Activated CD4-positive, alpha-beta T cell treated with anti-CD3 and anti-CD28 coated beads, Interleukin-2, Interleukin-6, amounts not matched to agents 100 ng/mL and 50 ng/mL, durations not matched to agents 16 hours and 8 hours (primary cell): ENCODE measurements at places on chromosomes 2 and 18.

DNA sequence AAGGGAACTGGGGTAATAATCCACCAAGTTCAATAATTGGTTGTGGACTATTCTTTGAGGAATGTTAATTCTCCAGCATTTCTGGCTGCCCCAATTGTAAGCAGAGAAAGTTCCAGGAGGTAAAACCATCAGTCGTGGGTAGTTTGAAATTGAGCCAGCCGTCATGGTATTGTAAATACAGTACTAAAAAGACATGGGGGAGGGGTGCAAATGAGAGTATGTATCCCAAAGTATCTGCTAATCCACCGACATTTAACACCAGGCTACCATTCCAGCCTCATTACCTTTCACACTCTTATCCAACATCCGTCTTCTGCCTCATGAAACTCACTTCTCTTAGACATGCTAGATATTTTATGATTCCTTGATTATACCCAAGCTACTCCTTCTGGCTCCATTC is 507.9 kb downstream of the ERBB4 start:
- DNase-seq, result no peak

DNA sequence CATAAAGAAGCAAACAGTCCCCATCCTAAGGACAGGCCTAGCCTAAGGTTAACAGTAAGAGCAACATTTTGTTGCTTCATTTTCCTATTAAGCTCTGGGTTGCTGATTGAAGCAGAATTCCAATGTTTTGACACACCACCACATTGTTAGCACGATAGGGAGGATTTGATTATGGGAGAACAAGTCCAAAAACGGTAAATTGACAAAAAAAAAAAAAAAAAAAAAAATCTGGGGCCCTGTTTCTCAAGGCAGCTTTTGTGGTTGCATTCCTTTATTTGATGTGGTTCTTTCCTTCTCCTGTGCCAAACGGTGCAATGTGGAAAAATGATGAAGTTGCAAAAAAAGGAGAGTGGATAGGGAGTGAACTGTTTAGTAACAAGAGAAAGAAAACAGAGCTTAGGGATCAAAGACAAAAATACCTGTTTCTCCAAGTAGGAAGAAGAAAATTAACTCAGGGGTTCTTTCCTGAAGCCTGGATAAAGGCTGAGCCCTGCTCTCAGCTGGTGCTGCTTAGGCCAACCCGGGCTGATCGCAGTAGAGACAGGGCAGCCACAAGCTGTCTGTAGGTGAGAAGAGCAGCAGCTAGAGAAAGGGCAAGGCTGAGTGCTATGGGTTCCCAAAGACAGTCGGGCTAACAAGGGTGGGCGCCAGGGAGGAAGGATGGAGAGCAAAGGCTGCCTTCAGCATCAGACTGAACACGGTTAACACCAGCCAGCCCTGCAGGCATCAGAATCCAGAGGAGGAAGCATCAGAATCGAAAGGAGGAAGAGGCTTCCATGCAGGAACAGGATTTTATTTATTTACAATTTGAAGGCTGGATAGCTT is 167.8 kb upstream of the FOSL2 start:
- no peak for DNase-seq

GRCh38 chr2:16604236-16604635 is 61.4 kb downstream of the CYRIA start:
- no peak for DNase-seq

DNA sequence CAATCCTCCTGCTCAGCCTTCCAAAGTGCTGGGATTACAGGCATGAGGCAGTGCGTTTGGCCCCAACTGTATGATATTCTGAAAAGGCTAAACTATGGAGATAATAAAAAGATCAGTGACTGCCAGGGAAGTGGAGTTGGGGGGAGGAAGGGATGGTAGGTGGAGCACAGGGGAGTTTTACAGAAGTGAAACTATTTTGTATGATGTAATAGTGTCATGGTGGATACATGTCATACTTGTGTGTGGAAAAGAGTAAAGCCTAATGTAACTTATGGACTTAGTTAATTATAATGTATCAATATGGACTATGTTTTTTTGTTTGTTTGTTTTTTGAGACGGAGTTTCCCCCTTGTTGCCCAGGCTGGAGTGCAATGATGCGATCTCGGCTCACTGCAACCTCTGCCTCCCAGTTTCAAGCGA is 2.9 kb upstream of the GGCX start:
- DNase-seq, result no peak

- DNase-seq, result no peak
Measured at GRCh38 chr18:62751341-62751821, 36.0 kb downstream of the PHLPP1 start.

DNA sequence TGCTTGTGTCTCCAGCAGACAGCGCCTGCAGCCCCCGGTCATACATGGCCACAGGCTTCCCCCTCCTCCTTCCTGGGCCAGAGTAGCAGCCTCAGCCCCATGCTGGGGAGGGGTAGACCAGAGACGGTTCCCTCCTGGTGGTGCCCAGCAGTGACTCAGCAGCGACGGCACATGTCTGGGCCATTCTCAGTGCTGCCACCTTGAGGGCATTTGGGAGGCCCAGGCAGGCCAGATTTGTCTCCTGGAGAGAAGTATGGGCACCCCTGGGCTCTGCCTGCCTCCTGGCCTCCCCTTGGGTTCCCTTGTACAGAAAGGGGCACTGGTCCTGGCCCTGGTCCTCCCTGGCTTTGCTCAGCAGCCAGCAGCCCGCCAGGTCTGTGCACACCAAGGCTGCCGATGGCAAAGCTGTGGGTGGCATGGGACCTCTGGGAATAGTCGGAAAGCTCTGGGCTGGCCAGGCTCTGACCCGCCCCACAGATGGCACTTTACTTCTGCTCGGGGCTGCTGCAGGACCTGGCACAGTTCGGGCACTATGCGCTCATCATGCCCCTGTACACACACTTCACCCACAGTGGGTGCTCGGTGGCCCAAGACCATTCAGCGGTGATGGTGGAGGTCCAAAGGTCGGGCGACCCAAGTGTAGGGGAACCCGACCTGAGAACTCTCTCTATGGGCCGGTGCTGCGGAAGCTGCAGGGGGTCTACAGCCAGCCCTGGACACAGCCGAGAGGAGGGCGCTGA is 11.4 kb upstream of the ALPI start:
- DNase-seq, result peak; percentile 90
